Epithelial cell of esophagus (primary cell): ENCODE measurements at places on chromosomes 13 and 19.

- no peak for DNase-seq
These were observed 118.7 kb downstream of the RNF17 start for GRCh38 chr13:24882665-24883064.

GRCh38 chr19:5679289-5680083, 830 bp downstream of the MICOS13 start:
- DNase-seq: no peak

DNA sequence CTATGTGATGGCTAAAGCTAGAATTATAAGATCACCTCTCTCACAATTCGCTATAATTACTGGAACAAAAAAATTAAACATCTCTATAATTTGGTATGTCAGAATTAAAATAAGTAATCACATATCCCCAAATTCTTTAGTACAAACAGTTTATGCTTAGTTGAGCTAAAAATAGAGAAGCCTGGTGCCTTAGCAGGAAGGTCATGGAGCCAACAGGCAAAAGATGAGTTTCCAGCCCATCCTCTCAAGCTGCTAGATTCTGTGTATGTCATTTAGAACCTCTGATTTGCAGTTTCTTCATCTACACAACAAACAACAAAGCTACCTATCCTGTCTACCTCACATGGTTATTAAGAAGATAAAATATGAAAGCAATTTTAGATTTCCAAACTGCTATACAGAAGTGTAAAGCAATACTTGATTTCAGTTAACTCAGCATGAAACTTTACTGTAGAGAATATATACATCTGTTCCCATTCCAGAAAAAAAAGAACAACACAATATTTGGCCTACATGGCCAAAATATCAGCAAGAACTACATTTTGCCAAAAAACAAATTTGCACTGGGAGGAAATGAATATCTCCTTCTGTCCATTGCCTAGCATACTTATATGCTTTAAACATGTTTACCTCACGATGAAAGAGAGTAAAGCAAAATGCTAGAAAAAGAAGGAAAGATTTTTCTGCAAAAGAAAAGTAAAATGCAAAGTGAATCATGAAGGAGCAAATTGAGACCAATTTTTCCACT, 294.0 kb upstream of the MIR17HG start:
- no peak for DNase-seq

- no peak for DNase-seq
These were observed 350.6 kb upstream of the ARGLU1 start for GRCh38 chr13:106918557-106918860.

DNA sequence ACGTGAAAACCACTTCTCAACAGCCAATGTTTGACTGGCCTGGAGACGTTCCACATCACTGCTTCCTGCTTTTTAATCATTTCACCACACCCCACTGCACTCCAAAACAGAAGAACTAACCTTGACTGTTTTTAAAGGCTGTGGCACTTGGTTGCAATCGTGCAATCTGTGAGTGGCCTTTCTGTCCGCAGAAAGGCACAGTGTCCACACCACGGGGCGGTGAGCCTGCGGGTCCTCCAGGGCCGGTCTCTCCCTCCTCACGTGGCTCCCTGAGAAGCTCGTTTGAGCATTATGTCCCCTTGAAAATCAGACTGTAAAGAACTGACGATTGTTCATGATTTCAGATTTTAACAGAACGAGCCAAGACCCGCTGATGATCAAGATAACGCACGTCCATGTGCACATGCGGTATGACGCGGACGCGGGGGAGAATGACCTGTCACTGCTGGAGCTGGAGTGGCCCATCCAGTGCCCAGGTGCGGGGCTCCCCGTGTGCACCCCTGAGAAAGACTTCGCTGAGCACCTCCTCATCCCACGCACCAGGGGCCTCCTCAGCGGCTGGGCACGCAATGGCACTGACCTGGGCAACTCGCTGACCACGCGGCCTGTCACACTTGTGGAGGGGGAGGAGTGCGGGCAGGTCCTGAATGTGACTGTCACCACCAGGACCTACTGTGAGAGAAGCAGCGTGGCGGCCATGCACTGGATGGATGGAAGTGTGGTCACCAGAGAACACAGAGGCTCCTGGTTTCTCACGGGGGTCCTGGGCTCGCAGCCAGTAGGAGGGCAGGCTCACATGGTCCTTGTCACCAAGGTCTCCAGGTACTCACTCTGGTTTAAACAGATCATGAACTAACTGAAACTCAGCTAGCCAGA, 13.0 kb downstream of the PROZ start:
- DNase-seq: no peak

DNA sequence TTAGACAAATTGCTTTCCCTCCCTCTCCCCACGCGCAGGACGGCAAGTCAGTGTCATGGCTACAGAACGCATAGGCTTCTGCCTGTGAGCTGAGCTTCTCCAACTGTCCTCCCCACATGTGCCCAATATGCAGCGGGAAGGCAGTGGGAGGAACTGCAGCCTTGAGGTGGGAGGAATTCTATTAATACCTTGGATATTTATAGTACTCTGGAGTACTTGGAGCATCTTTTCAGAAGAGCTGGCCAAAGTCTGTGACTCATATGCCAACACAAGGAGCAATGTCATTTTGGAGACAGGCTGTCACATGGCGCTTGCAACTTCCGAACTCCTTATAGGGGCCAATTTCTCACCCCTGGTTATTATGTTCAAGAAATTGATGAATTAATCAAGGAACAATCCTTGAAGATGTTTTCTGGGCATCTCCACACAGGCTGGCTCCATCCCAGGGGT, 245.0 kb upstream of the SERP2 start:
- no peak for DNase-seq
